Hepatic stellate cell (primary cell): ENCODE measurements at places on chromosomes 1 and 21.

DNA sequence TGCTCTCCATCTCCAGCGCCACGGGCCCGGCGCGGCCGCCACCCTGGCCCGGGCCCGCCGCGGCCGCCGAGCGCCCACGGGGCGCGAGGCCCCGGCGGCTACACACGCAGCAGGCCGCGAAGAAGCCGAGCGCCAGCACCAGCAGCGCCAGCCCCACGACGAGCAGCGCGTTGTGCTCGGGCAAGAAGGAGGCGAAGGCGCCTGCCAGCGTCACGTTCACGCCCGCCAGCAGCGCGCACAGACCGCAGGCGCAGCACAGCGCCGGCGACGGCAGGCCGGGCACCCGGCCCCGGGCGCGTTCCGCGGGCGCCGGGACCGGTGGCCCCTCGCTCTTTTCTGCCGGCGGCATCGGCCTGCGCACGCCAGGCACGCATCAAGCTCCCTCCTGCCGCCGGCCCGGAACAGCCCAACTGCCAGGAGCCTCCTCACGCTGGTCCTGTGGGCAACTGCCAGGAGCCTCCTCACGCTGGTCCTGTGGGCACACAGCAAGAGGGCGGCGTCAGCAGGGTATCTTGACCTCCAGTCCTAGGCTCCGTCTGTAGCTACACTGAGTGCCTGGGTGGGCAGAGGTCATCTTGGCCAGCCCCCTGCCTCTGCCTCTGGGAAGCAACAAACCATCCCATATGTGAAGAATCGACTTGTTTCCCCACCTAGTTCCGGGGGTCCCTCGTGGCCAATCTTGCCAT, 18.1 kb downstream of the KNCN start:
- DNase-seq = peak; percentile 58

GRCh38 chr1:202624781-202625108, 85.5 kb downstream of the SYT2 start:
- no peak for DNase-seq

DNA sequence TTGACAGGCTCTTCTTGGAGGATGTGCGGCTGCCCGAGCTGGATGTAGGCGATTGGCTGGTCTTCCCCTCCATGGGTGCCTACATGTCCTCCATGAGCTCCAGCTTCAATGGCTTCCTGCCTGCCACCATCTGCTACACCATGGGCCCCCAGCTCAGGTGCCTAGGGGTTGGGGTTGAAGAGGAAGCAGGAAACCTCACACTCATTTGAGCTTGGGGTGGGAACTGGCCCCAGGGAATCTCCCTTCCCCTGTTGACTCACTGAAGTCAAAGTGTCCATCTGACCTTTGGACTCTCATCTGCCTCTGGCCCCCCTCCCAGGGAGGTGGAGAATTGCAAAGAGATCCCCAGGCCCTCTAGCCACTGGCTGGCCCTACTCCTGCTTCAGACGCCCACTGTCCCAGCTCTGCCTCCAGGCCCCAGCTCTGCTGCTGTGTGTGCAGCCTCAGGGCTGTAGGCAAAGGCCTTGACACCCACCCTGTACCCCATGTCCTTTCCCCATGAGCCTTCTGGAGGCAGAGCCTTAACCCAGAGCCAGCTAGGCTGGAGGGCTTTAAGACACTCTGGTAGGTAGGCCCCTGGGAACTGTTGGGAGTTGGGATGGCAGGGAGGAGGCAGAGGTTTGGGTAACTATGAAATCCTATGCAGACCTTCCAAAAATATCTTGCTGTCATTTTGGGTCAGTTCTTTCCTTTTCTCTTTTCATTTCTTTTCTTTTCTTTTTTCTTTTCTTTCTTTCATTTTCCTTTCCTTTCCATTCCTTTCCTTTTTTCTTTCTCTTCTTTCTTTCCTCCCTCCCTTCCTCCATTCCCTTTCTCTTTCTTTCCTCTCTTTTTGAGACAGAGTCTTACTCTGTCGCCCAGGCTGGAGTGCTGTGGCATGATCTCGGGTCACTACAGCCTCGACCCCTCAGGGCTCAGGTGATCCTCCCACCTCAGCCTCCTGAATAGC, 66.9 kb upstream of the TINAGL1 start:
- DNase-seq = no peak

DNA sequence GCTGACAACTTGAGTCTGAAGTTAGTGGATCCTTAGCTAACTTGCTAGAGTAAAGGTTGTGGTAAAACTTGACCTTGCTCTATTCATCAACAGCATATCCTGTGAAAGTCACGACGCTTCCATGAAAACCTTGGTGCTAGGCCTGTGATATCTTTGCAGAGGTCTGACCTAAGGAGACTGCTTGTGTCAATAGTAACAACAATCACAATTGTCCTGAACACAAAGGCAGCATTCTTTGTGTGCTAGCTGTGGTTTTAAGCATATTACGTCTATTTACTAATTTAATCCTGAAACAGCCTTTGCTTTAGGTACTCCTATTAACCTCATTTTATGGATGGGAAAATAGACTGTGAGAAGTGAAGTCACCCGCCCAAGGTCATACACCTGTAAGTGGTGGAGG, 2.8 kb upstream of the CLDN14 start:
- no peak for DNase-seq
